Stimulated activated CD4-positive, alpha-beta T cell treated with anti-CD3 and anti-CD28 coated beads, Interleukin-2, amount 100 ng/mL, for 48 hours (primary cell): ENCODE measurements at places on chromosomes 3 and 15.

DNA sequence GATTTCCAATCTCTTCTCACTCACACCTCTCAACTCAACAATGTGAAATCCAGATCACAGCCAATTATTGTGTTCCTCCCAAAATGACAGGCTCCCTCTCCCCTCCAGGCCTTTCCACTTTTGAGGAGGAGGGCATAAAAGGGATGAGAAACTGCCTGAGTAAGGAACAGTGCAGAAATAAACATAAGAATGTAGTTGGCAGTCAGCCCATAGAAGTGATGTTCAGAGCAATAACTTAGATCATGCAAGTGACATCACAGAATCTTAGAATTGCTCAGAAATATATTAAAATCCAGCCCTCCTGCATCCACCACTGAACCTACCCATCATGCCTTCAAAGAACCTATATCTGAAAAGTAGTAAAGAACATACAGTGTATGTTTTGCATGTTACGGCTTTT, 299.4 kb upstream of the GADL1 start:
- DNase-seq: no peak

DNA sequence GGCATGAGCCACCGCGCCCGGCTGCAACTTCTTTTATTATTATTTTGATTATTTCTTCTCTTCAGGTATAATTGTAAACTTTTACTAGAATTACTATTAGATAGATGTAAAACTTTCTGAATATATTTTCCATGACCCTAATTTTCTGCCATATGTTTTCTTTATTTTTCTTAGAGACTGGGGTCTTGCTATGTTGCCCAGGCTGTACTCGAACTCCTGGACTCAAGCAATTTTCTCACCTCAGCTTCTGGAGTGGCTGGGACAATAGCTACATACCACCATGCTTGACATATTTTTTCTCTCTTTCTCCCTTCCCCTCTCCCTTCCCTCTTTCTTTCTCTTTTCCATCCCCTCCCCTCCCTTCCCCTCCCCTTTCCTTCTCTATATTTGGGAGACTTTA, 29.6 kb upstream of the CHST2 start:
- DNase-seq: no peak

GRCh38 chr3:126968391-126969390, 14.2 kb upstream of the PLXNA1 start:
- DNase-seq: no peak

DNA sequence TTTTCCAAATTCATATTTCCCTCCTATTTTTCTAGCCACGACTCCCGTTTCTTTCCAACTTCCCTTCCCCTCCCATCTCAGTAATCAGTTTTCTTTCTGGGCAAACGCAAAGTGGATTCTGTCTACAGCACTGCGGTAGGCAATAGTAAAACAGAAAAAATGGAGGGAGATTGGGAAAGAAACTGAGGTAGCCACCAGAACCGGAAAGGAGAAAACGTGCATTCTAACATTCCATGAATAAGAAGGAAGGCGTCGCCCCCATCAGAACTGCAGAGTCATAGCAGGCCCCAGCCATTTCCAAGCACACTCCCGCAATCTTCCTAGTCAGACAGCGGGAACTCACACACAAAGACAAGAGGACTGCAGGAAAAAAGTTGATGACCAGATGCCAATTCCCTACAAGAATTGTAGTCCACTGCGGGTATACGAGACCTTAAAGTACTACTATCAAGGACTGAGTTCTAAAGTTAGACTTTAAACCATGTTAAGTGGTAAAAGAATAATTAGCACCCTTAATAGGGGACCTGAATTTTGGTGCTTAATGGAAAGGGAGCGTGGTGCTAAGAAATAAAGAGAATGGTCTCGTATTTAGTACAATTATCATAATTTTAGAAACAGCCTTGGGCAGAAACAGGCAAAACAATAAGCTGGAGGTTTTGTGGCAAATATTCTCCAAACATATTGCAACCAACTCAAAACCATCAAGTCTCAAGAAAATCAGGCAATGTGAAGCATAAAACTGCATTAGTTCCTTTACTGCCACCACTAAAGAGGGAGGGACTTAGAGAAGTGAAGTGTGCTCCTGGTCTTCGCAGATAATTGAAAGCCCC, 1.4 kb downstream of the PFN2 start:
- DNase-seq: no peak

DNA sequence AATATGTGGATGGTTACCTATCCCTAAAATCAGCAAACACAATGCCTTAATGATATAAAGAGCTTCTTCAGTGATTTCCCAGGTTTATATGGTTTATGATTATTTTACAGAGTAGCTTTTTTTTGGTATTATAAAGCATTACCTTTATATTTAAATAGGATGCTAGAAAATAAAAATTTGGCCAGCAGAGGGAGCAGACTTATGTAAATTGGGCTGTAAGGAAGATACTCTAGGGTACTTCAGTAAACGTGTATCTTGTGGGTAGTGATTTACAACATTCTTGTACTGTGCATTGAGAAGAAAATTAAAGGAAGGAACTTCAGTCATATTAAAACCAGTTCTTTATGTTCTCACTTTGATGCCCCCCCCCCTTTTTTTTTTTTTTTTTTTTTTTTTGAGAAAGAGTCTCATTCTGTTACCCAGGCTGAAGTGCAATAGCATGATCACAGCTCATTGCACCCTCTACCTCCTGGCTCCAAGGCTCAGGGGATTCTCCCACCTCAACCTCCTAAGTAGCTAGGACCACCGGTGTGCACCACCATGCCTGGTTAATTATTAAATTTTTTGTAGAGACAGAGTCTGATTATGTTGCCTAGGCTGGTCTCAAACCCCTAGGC, 167.9 kb downstream of the BBX start:
- no peak for DNase-seq

- no peak for DNase-seq
Measured at GRCh38 chr15:71325481-71325880, 210.2 kb downstream of the THSD4 start.

- DNase-seq: no peak
Measured at GRCh38 chr3:160159806-160160205, 65.4 kb upstream of the C3orf80 start.

DNA sequence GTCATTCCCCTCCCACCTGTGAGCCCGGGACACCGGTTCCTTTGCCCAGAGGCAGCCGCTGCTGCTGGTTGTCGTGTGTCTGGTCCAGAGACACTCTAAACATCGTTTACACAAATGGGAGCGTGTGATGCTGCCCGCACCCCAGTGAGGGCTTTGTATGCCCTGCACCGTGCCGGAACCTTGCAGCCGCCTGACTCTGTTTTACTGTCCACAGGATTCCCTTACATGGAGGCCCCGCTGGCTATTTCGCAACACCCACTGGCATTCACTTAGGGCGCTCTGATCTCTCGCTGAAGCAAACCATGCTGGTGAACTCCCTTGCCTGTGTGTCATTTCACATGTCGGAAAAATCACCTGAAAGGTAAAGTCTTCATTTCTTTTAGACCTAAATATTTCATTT, 100.8 kb upstream of the SLC6A6 start:
- DNase-seq: no peak

DNA sequence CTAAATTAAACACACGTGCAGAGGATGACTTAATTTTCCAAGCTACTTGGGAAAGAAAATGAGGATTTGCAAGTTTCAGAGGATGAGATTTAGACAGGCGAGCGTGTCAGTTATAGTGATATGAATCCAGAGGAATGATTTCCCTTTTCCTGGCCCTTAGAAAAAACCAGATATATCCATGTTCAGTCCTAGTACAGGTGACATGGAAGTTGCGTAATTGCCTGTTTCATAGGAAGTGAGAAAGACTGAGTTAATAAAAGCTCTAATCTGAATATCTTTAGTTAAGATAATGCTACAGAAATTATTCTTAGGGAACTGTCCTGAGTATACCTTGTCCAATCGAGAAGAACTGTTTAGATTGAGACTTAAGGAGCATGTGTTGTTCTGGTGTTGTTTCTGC, 490.5 kb downstream of the ZNF385D start:
- no peak for DNase-seq
